KBM-7 (cell line): ENCODE measurements at places on chromosomes 2 and 18.

- peak; percentile 33 for DNase-seq
Observed at GRCh38 chr2:61420991-61421544, 49.8 kb downstream of the USP34 start.

- no peak for DNase-seq
Observed at GRCh38 chr18:52341103-52341432, 1.1 kb downstream of the DCC start.

DNA sequence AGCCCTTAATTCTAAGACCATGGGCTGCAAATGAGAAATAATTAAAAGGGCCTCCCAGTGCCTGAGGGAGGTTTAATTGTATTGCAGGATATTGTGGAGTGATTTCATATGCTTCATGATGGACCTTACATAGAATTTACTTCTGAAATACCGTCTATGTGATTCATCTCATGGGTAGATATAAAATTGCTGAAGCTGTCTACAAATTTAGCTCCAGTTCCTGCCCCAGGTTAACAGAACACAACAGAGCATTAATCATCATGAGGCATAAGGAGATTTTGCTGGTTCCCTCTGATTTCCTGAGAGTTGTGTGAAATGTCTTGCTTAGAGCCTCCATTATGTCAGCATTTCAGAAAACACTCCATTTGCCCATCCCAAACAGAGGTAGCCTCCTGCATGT lies 770 bp downstream of the UPP2 start:
- DNase-seq, result no peak

- DNase-seq, result no peak
Observed at GRCh38 chr2:69549421-69549820, 94.1 kb downstream of the AAK1 start.

DNA sequence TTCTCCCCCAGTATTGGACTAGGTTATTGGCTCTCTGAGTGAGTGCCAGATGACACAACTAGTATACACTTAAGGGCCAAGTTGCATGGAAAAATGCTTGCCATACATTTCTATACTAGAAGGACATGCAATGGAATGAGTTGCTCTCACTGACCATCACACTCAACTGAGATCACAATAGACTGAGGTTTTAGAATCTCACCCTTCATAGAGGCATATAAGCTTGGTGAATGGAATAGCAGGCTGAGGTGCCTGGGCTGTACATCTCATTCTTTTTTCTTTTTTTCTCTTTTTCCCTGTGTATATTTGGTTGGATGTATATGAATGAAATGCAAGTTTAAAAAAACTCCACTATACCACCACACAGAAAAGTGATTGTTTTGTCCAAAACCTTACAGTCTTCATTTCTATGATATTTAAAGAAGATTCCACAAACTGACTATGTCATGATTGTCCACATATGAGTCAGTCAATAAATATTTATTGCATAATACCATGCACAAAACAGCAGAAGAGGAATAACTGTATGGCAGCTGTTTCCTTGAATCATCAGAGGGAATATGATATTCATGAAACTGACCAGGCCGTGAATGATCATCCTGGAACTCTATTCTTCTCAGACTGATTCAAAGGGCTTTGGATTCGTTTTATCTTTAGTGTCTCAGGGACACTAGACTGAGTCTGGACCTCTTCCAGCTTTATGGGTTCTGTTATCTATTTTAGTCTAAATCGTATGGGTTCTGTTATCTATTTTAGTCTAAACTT lies 122.6 kb upstream of the STK17B start:
- DNase-seq, result no peak

GRCh38 chr2:112995346-112995920 lies 9.8 kb upstream of the IL36A start:
- DNase-seq, result no peak

- DNase-seq, result no peak
Observed at GRCh38 chr18:8162802-8163201, 446.4 kb upstream of the RAB12 start.

DNA sequence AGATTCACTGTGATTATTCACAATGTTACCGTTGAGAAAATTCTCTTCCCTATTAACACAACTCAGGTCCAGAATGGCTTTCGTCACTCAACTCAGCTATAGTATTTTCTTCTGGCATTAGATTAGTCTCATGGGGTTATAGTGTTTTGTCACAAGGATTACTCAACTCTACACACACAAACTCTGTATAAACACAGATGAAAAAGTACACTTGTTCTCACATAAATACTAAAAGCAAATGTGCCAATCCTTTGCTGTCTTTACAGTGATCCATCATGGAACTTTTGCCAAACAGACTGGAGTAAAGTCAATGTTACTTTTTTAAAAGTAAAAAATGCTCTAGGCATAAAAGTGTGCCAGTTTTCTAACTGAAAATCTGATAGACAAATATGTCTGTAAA lies 267.6 kb downstream of the RBM43 start:
- DNase-seq, result no peak

DNA sequence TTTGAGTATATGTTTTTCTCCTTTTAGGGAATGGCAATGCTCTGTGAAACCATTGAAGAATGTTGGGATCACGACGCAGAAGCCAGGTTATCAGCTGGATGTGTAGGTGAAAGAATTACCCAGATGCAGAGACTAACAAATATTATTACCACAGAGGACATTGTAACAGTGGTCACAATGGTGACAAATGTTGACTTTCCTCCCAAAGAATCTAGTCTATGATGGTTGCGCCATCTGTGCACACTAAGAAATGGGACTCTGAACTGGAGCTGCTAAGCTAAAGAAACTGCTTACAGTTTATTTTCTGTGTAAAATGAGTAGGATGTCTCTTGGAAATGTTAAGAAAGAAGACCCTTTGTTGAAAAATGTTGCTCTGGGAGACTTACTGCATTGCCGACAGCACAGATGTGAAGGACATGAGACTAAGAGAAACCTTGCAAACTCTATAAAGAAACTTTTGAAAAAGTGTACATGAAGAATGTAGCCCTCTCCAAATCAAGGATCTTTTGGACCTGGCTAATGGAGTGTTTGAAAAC lies 82.3 kb downstream of the ACVR2A start:
- DNase-seq, result no peak

GRCh38 chr2:190214426-190215194 lies 105.0 kb downstream of the HIBCH start:
- no peak for DNase-seq

DNA sequence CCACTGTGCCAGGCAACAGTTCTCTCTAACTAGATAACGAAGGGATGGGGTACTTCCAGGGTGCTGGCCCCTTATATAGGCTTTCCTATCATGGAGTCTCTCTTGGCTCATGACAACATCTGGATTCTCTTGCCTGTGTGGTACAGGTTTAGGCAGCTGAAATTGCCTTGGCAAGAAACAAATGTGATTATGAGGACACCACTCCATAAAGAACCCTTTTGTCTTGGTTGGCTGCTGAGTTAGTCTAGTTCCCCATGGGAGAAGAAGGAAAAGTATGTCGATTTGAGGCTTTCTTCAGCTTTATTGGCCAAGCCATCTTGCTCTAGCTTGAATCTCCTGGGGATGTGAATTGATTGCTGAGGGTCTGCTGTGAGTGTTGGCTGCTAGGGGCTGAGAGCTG lies 76.3 kb upstream of the ZCCHC2 start:
- DNase-seq, result no peak

DNA sequence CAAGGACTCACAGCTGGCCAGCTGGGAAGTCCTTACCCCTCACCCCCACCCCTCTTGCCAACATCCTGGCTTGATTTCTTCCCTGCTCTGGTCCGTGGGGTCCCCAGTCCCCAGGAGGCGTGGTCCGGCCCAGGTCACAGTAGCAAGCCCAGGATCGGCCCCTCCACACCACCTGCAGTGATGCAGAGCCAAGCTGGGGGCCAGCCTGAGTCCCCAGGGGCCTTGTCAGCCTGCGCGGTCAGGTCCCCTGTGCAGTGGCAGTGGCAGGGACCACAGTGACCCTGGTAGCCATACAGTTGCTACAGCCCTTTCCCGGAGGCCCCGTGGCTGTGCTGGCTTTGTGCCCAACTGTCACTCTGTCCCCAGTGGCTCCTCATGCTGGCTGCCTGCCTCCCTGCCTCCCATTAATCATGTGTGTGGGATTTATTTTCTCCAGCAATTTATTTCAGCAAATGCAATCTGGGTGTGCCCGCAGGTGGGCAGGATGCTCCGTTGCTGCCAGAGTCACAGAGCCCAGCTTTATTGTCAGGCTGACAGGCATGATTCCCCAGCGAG lies 8.8 kb upstream of the PRSS56 start:
- no peak for DNase-seq

DNA sequence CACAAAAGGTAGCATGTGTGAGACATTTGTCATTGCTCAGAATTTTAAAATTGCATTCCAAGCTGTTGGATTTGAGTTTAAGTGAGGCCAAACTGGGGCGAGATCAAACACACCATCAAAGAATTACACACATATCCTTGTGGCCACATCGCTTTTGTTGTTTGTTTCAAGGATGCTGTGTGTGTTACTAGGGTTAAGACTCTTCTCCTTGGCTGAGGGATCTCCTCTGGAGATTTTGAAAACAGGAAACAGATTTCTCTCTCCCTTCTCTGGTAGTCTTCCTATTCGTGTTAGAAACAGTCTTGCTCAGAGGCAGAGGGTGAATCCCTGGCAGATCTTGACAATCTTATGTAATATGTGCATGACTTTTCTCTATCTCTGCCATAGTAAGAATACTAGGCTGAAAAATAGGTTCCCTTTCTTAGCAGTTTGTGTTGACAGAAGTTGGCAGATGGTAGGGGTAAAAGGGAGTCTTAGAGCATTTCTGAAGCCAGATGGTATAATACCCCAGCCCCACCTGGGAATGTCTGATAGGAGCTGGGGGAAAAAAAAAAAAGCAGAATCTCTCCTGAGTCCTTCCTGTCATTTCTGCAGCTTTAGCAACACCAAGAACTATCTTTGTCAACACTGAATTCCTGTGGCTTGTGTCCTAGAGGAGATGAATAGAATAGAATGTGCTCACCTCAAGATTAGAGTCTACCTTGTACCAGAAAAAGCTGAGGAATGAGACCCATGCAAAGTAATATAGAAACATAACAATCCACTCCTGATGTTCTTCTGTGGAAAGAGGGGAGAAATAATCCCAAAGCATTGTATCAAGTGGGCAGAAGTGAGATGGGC lies 101.8 kb downstream of the XRCC5 start:
- peak; percentile 77 for DNase-seq

GRCh38 chr2:147634826-147635225 lies 210.0 kb upstream of the ACVR2A start:
- no peak for DNase-seq

- DNase-seq, result no peak
Observed at GRCh38 chr18:50659091-50660003, 99.5 kb downstream of the MAPK4 start.

DNA sequence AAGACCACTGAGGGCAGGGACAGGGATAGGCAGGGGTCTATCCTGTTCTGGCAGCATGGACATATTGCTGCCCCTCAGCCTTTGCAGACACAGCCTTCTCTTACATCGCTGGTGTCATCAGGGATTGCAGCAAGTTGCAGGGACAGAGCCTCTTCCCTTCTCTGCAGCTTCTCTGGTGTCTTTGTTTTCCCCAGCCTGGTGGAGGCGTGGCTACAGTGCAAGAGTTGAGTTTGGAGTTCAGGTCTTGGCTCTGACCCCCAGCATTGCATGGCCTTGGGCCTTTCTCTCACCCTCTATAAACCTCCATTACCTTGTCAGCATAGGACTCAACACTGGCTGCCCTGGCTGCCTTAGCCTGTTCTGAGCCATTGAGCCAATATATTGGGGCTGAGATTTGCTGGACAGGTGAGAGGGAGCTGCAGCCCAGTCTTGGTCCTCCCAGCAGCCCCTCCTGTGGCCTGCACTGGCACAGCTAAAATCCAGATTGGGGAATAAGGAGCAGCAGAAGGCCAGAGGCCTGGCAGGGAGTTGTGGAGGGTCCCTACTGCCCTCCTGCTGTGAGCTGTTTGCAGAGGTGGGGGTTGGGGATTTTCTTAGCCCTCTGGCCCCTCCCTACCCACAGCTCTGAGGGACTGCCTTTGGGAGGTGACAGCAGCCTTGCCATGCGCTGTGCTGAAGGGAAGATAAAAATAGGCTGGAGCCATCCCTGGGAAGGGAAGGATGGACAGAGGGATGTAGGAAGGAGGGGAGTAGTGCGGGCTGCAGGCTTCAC lies 22.8 kb downstream of the EHD3 start:
- no peak for DNase-seq

DNA sequence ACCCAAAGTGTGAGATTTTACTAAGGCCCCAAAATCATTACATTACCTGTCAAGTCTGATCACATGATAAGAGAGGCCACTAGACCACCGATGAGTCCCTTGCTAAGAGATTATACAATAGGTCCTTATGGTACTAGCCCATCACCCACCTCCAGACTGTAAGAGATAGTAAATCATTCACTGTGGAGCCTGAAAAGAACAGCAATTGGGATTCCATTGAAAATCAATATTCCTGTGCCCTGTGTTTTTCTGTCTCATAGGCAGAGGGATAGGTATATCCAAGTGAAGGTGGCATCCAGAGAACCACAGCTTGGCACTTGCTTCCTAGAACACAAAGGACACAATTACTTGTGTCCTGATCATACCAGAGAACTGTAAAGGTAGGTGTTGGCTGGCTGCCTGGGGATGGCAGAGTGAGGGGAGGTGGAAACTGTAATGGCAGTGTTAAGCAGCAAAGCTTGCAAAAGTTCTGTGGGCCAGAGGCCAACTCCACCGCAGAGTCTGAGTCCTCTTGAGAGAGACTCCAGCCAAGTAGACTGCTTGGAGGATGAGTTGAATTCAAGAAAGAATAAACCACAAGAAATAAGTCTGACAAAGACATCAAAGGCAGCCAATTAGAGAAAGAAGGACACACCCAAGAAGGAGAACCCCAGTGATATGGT lies 102.0 kb upstream of the PIEZO2 start:
- no peak for DNase-seq

DNA sequence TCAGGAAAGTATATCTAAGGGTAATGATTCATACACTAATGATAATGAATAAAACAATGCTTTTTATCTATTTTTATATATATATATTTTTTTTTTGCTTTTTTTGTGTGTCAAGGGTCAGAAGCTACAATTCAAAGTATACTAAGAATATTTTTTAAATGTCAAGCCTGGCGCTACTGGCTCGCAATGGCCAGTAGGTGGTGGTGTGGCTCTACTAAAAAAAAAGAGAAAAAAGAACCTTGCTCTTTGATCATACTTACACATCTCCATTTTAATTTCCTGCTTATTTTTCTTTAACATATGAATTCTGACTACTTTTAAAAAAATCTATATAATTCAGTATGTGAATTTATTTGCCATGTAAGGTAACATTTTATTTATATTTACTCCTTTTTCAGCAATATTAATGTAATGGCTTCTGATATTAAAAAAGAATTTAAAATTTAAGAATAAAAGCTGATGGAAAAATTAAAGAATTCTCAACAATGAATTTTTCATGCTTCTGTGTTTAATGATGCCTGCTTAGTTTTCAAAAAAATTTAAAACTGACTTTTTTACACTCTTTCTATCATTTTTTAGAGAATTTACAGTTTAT lies 232.9 kb downstream of the GULP1 start:
- DNase-seq, result peak; percentile 72

DNA sequence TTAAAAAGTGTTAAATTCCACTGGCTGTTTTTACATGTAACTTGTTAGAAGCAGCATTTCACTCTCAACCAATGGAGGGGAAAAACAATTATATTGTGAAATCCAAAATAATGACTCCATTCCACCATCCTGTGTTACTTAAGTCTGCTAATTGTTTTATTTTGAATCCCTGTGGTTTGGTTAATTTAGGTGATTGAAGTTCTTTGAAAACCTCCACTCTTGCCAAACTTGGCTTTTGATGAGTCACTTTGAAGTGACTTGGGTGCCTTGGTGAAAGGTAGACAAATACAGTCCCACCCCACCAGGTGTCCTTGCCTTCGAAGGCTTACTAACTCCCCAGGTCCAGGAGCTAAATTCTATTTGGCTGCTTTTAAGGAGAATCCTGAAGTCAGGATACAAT lies 1303.8 kb upstream of the NRXN1 start:
- DNase-seq, result no peak
